NCI-H748 treated with DMSO at 0.1 percent for 48 hours (cell line): ENCODE measurements at places on chromosomes 5 and 9.

DNA sequence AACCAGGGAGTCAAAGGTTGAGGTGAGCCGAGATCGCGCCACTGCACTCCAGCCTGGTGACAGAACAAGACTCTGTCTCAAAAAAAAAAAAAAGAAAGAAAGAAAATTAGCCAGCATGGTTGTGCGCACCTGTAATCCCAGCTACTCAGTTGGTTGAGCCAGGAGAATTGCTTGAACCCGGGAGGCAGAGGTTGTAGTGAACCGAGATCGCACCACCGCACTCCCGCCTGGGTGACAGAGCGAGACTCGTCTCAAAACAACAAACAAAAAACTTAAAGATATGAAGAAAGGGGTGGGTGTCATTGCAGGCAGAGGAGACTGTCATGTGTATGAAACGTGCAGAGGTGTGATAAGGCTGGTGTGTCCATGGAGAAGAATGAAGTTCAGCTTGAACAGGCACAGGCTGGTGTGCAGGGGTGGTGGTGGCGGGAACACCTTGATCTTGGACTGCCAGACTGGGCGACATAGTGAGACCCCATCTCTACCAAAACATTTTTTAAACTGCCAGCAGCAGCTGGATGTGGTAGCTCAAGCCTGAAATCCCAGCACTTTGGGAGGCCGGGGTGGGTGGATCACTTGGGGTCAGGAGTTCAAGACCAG lies 69.6 kb downstream of the UGCG start:
- DNase-seq, result no peak

DNA sequence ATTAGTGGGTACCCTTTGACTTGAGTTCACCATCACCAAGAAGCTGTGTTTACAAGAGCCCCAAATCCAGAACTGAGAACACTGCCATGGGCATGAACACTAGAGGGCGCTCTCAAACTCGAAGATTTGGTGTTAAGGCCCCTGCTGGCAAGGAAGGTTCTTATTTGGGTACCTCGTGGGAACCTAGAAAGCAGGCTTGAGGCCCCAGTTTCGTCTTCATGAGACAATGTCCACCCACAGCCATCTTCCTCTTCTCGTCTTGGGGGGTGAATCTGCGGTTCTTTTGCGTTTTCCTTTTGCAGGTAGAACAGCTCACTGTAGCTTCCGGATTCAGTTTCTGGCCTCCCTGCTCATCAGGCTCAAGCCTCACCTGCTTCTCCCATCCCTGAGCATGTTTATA lies 184.0 kb downstream of the SEMA5A start:
- peak; percentile 90 for DNase-seq

DNA sequence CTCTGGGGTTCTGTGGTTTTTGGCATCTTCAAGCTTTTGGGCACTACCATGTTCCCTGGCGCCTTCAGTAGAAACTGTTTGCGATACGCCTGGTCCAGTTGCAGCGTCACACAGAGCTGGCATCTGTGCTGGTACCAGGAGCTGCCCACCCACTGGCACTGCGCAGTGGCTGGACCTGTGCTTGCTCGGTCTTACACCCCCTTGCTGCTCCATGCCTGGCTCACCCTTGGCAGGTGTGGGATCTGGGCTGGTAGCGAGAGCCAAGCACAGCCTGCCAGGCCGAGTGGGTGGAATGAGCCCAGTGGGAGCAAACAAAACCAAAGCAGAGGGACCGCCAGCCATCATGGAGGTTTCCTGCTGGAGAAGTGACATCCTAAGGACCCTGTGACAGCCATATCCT lies 170.2 kb upstream of the IRX2 start:
- DNase-seq, result no peak

GRCh38 chr9:118271936-118272335 lies 567.7 kb downstream of the TLR4 start:
- DNase-seq, result no peak

DNA sequence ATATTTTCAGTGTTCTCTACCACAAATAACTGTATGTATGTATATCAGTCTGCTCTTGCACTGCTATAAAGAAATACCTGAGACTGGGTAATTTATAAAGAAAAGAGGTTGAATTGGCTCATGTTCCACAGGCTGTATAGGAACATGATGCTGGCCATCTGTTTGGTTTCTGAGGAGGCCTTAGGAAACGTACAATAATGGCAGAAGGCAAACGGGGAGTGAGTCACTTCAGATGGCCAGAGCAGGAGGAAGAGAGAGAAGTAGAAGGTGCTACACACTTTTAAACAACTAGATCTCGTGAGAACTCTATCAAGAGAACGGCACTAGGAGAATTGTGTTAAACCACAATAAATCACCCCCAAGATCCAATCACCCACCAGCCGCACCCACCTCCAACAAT lies 121.7 kb downstream of the ADAMTS6 start:
- DNase-seq, result no peak

DNA sequence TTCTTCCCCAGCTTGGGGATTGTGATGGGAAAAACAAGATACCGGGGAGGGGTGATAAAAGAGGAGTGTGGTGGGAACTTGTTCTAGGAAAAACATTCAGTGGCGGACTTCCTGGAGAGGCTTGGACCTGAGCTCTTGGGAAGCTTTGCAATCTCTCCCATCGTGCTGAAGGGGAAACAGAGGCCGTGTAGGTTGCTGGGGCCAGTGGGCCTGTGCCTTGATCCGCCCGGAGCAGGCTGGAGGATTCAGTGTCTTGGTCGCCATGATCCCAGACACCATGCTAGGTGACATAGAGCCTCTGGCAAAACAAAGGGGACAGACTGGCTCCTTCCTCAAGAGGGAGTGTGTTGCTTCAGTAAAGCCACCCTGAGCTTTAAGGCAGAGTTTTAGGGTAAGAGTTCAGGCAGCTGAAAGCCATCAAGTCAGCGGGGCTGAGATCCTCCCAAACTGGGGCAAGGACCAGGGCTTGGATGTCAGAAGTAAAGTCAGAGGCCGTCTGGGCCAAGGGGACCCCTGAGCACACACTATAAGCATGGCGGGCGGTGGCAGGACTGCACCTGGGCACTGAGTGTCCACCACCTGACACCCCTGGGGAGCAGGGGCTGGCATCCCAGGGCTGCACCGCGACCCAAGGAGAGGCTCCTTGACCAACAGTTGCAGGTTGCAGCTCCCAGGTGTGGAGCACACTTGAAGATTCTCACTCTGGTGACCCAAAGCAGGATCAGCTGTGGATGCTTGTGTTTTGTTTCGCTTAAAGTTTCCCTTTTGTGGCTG lies 44.7 kb downstream of the TRIP13 start:
- DNase-seq, result no peak

- DNase-seq, result no peak
These were observed 825 bp downstream of the LRRC14B start for GRCh38 chr5:191949-192690.

DNA sequence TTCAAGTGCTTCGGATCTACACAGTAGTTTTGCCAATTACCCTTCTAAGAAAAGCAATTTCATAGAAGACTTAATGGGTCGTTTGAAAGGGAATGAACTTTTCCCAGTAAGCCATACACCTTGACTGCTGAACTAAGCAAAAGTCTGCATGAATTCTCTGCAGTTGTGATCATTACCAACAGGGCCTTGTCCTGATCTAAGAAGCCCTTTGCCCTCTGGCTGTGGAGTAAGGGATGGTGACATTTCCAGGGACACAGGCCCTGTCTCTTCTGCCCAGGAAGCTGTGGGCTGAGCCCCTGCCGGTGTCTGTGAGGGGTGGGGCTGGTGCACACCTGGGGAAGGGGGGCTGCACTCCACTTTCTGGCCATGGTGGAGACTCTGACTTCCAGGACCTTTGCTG lies 30.5 kb downstream of the ZDHHC11 start:
- no peak for DNase-seq

- no peak for DNase-seq
These were observed 11.3 kb downstream of the NINJ1 start for GRCh38 chr9:93122721-93123221.

- no peak for DNase-seq
These were observed 11.4 kb downstream of the GZMK start for GRCh38 chr5:55035480-55035879.

DNA sequence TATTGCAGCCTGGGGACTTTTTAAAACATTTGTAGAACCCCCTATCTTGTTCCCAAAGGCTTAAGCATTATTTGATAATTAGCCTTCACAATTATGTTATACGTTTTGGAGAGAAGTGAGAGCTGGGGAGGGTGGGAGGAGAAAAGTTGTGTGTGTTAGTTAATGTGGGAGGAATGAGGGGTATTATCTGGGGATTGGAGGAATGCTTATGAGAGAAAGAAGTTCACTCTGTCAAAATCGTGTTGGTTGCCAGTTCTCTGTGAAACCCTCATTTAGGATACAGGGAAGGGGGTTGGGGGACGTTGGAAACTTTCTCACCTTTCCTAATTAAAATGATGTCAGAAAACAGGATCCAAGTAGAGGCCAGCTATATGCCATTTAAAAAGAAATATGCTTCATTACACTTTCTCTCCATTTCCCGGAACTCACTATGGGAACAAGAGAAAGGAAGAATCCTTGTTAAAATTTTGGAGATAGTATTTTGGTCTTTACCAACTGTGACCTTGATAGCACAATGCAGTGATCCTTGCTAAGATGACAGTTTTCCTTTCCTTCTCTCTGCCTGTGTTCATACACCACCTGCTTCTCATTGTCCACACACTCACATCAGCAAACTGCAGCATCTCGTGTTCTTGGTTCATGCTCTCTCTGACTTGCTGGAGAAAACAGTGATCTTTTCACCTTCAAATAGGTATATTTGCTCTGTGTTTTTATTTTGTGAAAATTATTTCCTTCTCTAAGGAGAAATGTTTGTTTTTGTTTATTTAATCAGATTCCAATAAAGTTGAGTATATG lies 336.7 kb upstream of the CLINT1 start:
- DNase-seq, result no peak

GRCh38 chr9:105074491-105074890 lies 146.5 kb upstream of the ABCA1 start:
- no peak for DNase-seq

GRCh38 chr5:134392301-134392700 lies 19.4 kb downstream of the CDKN2AIPNL start:
- no peak for DNase-seq

- no peak for DNase-seq
These were observed 51.6 kb downstream of the F2RL2 start for GRCh38 chr5:76571559-76571958.

- peak; percentile 6 for DNase-seq
These were observed at the start of gene ZNF474 for GRCh38 chr5:122129306-122129705. Gene ZNF474 (plus strand): TSS chr5:122129546. CDS start chr5:122151991, 22,445 bp downstream.

DNA sequence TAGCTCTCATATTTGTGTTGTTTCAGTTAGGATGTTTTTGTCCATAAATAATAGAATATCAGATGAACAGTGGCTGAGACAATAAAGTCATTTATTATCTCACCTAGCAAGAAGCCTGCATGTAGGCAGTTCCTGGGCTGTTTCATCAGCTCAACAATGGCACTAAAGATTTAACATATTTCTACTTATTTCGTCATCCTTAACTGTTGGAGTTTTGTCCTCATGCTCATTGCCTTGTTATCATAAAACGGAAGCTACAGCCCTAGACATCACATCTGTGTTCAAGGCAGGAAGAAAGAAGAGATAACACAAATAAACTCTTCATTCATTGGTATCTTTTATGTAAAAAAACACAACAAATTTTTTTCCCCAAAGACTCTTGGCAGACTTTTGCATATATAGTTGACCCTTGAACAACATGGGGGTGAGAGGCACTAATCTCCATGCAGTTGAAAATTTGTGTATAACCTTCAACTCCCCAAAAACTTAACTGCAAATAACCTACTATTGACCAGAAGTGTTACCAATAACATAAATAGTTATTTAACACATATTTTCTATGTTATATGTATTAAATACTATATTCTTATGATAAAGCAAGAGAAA lies 277.2 kb upstream of the ADRA1B start:
- no peak for DNase-seq

DNA sequence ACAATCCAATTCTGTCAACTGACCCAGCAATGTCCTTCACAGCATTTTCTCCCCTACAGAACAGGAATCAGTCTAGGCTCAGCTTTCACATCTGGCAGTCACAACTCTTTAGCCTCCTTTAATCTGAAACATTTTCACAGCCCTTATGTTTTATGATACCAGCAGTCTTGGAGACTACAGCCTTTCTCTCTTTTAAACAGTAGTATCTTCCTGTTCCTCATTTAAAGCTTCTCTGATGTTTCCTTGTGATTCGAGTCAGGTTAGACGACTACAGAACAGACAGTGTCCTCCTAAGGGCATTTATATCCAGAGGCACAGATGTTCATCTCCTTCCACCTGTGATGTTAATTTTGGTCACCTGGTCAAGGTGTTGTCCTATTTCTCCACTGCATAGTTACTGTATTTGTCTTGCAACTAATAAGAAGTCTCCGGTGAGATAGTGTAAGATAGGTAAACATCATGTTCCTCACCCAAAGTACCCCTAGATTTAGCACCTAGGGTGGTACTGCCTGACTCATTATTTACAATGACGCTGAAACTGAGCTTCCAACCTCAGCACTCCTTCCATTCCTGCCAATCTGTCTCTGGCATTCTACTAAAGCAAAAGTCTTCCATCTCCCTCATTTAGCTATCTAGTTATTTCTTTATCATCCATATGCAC lies 20.7 kb downstream of the TTC39B start:
- DNase-seq, result no peak

- no peak for DNase-seq
These were observed 182.2 kb upstream of the TARS1 start for GRCh38 chr5:33258553-33258952.
